NT2/D1 (cell line): ENCODE measurements at places on chromosomes 4 and X.

- DNase-seq: no peak
Observed at GRCh38 chrX:129831091-129831885, 12.4 kb downstream of the ZDHHC9 start.

- DNase-seq: no peak
Observed at GRCh38 chrX:39497702-39498265, 600.0 kb downstream of the BCOR start.

DNA sequence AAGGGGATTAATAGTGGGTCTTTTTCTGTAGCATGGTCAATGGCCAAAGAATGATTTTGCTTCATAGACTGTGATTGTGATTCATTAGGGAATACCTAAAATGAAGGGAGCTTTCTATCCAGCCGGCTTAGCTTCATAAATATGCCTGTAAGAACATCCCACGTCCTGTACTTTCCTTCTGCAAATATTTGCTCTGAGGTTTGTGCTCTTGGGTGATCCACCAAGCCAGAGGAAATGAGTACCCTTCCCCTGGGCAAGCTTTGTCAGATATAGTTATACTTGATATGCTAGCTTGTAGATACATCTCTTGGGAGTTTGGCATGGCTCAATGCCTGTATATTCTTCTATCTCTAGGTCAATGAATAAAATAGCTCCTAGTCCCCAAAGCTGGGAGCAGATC, 28.2 kb upstream of the SPARCL1 start:
- no peak for DNase-seq

DNA sequence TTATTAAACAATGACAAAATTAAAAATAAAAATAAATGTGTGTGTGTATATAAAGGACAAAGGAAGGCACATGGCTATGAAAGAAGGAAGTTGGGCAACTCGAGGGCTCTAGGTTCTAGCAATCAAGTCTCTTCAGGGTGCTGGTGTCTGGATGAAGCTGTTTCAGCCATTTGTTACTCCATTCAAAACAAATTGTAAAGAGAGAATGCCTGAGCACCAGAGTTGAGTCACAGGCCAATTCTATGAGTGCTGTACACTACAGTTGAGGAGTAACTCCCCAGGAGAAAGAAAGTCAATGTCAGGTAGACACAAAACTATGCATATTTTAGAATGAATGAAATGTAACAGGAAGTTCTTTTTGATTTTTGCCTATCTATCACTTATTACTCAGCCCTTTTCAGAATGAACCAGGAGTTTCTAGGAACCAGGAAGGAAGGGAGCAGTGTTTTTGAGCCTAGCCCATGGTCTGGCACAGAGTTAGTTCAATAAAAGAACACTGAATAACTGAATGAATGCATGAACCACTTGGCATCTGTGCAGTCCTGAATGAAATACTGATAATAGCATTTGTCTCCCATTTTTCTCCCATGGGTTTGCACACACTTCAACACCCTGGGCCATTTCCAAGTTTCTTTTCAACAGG, 151.7 kb upstream of the CPEB2 start:
- no peak for DNase-seq

- DNase-seq: no peak
Observed at GRCh38 chr4:32025851-32026459, 1305.8 kb downstream of the PCDH7 start.

- no peak for DNase-seq
Observed at GRCh38 chrX:6852869-6853268, 294.6 kb upstream of the STS start.

GRCh38 chr4:112889199-112889598, 160.3 kb upstream of the ANK2 start:
- DNase-seq: no peak

GRCh38 chr4:181956512-181956911, 286.7 kb upstream of the TENM3 start:
- DNase-seq: no peak

DNA sequence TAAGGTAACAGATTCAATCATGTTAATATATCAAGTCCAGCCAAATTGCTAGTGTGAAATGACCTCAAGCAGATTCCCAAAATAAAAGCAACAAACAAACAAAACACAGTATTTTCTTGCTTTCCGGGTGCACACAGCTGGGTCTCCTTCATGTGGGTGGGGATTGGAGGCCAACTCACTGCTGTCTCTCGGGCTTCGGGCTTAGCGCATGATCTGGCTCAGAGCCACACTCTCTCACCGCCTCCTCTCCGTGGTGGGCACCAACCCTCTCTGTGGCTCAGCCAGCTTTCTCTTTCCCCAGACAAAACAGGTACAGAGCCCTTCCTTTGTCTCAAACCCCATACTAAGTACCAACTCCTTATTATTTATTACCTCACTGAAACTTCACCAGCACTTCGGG, 2.9 kb upstream of the REELD1 start:
- no peak for DNase-seq

DNA sequence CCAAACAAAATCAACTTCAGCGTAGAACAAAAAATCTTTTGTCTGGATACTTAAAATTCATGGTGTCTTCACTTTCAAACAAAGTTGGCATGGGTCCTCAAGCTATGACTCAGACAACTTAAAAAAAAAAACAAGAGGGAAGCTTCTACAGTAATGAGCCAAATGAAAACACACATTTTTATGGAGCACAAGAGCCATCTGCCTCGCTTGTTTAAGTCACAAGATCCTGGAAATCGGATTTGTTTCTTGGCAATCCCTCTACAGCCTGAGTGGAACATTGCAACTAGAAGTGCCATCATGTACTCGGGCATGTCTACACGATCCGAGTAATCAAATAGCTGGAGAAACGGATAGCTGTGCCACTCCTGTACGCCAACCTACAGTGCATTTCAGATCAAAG, 22.6 kb downstream of the LAMP2 start:
- DNase-seq: no peak

GRCh38 chrX:80266979-80267378, 153.3 kb upstream of the TENT5D start:
- no peak for DNase-seq

- DNase-seq: no peak
Observed at GRCh38 chr4:47839259-47839658, 1.4 kb upstream of the CORIN start.

GRCh38 chrX:39752815-39753214, 344.9 kb downstream of the BCOR start:
- no peak for DNase-seq

GRCh38 chr4:73732759-73733431, 7.5 kb upstream of the CXCL8 start:
- no peak for DNase-seq

DNA sequence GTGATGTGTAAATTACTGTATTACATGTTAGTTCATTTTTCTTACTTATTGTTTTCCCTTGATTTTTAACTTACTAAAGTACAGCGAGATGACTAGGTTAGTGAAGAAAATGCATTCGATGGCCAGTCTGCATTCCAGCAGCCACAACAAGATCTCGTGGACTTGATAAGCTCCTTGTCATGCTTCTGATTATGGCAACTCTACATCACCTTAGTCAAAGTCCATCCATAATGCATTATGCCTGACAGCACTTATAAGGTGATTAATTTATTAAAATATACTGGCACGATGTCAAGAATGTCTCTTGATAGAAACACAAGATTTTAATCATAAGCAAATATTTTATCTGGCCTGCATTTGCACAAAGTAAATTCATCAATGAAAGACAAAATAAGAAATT, 109.9 kb upstream of the NAP1L5 start:
- no peak for DNase-seq

GRCh38 chrX:153901753-153902140, 2.7 kb upstream of the AVPR2 start:
- DNase-seq: no peak

- DNase-seq: no peak
Observed at GRCh38 chrX:46666831-46667230, 92.1 kb downstream of the SLC9A7 start.

- DNase-seq: no peak
Observed at GRCh38 chrX:111009256-111009655, 86.7 kb upstream of the PAK3 start.

GRCh38 chr4:182583703-182584415, 333.3 kb downstream of the DCTD start:
- DNase-seq: no peak

DNA sequence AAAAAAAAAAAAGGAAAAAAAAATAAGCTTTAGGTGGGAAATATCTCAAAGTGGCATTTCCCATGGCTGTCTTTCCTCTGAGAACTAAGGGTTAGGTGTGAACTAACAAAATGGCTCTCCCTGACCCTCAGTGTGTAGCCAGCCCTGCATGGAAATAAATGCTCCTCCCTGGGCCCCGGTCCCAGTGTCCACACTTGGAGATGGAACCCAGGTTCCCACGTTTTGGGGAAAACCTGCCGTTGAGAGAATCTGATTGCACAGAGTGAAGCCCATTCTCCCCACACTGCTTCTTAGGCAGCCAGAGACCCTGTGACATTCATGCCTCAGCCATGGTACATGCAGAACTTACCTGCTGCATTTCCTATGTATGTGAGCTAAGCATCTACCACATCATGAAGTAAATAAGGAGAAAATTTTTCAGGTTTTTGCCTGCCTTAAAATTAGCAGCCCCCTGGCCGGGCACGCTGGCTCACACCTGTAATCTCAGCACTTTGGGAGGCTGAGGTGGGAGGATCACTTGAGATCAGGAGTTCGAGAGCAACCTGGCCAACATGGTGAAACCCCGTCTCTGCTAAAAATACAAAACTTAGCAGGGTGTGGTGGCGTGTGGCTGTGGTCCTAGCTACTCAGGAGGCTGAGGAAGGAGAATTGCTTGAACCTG, 34.5 kb downstream of the HTT-AS start:
- no peak for DNase-seq

GRCh38 chr4:140012688-140013486, 141.1 kb downstream of the MAML3 start:
- no peak for DNase-seq

GRCh38 chr4:112485930-112486329, 30.1 kb downstream of the NEUROG2 start:
- no peak for DNase-seq

GRCh38 chr4:176653401-176654220, 139.1 kb downstream of the VEGFC start:
- no peak for DNase-seq

DNA sequence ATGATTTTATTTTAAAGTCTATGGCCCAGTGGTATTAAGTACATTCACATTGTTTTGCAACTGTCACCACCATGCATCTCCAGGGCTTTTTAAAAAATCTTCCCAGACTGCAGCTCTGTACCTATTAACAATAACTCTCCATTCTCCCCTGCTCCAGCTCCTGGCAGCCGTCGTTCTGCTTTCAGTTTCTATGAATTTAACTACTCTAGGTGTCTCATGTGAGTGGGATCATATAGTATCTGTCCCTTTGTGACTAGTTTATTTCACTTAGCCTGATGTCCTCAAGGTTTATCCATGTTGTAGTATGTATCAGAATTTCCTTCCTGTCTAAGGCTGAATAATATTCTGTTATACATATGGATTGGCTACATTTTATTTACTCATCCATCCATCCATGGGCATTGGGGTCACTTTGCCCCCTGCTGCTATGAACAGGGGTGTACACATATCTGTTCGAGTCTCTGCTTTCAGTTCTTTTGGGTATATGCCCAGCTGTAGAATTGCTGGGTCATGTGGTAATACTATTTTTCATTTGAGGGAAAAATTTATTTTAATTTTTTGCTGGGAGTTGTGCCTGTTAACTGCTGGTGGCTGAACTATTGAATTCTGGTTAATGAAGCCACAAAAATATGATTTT, 131.3 kb downstream of the ARHGAP10 start:
- no peak for DNase-seq

- no peak for DNase-seq
Observed at GRCh38 chr4:156638925-156639605, 332.5 kb downstream of the PDGFC start.

GRCh38 chrX:54920610-54921426, at the start of gene TRO:
TSS of gene TRO (plus strand) at chrX:54920824. CDS start at chrX:54922247, 1,423 bp downstream.
- DNase-seq: peak; percentile 32

DNA sequence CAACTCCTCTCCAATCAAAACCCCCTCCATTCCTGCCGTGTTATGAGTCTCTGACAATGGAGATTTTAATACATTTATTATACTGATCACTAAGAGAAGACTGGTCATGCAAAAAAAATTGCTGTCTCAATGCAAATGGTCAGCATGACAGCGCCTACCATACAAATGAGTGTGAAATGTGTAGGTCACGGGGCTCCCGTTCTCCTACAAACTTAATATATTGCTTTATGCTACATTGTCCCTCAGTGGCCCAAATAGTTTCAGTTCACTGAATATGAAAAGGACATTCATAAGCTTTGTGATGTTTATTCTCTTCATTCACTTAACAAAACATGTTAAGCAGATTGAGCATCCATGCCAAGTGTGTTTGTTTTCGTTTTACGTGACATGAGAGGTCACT, 116.1 kb downstream of the SPANXN3 start:
- no peak for DNase-seq

DNA sequence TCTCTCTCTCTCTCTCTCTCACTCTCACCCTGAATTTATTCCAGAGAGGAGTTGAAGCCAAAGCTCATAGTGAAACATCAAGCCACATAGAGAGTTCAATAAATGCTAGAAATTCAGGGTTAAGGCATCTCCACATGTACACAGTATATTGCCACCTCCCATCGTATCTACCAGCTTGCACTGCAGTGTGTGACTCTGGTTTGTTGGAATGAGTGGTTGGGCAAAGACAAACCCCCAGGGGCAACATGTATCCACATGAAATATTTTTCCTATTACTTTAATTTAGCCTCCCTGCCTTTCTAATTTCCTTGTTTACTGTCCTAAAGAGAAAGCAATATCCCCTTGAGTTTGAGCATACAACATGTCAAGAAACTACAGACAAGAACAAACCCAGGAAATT, 247.3 kb downstream of the SPATA18 start:
- no peak for DNase-seq

- DNase-seq: no peak
Observed at GRCh38 chr4:19725130-19725529, 526.6 kb upstream of the SLIT2 start.

DNA sequence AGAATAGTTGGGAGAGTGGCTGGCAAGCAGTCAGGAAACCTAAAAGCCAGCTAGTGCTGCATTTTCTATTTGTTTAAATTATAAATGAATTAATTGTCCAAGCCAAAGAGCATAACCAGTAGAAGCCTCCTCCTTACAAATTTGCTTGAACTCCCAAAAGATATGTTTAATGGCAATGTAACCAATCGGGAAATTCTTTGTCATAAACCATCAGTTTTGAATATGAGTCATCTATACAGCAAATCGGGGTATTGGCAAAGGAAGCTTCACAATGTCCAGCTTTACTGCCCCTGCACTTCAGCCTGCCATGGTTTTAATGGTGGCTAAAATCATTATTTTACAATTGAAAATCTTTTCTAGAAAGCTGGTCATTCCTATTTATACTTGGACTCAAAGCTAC, 216.6 kb downstream of the SHROOM3 start:
- DNase-seq: no peak

DNA sequence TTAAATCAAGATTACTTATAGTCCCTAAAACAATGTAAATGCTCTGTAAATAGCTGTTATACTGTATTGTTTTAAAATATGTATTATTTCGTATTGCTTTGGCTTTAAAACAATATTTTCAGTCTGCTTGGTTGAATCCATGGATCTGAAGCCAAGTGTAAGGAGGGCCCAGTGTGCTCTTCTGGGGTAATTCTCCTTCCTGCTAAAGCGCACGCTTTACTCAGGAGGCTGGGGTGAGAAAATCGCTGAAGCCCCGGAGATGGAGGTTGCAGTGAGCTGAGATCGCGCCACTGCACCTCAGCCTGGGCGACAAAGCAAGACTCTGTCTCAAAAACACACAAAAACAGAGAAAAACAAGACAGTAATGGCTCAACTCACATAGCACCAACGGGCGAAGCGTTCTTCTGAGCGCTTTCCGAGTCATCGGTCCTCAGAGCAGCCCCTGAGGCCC, 391 bp upstream of the IDUA start:
- no peak for DNase-seq
